Activated CD8-positive, alpha-beta T cell treated with anti-CD3 and anti-CD28 coated beads for 36 hours (primary cell): ENCODE measurements at places on chromosomes 11 and 22. TPM values are rescaled to one million over a fixed set of nuclear protein-coding genes. Genes with fewer than 3 reads are reported as not detected.
A peak's percentile ranks its signal among the peaks of the same experiment; 100 is the strongest.

DNA sequence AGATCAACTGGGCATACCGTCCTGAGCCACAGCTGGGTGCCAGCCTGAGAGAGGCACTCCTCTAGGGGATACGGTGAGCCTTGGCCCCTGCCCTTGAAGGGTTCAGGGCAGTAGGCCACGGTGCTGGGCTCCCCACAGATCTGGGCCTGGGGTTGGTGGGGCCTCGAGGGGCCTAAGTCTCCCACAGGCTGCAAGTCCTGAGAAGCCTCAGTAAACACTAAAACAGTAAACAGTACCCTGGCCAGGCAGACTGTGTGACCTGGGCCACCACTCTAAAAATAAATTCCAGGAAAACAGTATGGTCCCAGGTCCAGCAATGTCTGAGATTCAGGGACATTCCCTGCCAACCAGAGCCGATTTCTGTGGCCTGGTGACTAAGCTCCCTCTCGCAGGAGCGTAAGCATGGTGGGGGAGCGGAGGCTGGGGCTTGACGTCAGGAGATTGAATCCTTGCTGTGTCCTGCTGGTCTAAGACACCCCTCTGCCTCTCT is 2.3 kb upstream of the RHOD start:
- peaks cover 15% of the 10 kb centered on the region for H3K4me1 ChIP-seq
- H3K36me3 ChIP-seq, result no peaks in the 10 kb centered on the region
- peaks cover 10% of the 10 kb centered on the region for H3K27me3 ChIP-seq
- DNase-seq, result no peak
- no peak overlapping the region for H3K4me3 ChIP-seq

DNA sequence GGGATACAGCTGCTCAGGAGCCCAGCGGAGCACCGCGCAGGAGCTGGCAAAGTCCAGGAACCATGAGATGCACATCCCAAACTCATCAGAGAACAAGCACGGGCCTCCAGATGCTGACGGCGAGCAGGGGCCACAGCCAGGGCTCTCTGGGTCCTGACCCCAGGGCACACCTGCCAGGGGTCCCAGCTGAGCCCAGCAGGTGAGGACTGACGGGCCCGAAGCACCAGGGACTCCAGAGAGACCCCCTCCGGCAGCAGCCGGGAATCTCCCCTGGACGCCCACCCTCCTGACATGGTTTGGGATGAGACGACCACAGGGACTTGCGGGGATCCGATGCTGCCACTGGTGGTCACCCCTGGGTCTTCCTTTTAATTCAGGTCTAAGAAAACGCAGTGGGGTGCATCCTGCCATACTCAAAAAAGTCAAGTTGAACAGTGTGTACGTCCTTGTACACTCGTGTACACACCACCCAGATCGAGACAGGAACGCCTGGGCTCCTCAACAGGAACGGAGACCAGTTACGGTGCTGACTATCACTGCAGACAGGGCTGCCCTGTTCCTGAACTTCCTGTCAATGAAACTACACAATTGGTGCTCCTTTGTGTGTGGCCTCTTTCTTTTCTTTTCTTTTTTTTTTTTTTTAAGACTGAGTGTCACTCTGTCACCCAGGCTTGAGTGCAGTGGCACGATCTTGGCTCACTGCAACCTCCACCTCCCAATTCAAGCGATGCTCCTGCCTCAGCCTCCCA is 21.9 kb downstream of the TTLL8 start:
- no peaks in the 10 kb centered on the region for H3K4me1 ChIP-seq
- DNase-seq, result no peak
- H3K4me3 ChIP-seq, result no peak overlapping the region
- H3K27me3 ChIP-seq, result no peaks in the 10 kb centered on the region
- H3K27ac ChIP-seq, result no peak overlapping the region
- no peaks in the 10 kb centered on the region for H3K36me3 ChIP-seq

GRCh38 chr11:12602421-12602820 is 71.8 kb upstream of the TEAD1 start:
- no peaks in the 10 kb centered on the region for H3K36me3 ChIP-seq
- DNase-seq, result no peak
- H3K27ac ChIP-seq, result no peak overlapping the region
- peaks cover 16% of the 10 kb centered on the region for H3K4me1 ChIP-seq
- H3K4me3 ChIP-seq, result no peak overlapping the region
- peaks cover 17% of the 10 kb centered on the region for H3K27me3 ChIP-seq

DNA sequence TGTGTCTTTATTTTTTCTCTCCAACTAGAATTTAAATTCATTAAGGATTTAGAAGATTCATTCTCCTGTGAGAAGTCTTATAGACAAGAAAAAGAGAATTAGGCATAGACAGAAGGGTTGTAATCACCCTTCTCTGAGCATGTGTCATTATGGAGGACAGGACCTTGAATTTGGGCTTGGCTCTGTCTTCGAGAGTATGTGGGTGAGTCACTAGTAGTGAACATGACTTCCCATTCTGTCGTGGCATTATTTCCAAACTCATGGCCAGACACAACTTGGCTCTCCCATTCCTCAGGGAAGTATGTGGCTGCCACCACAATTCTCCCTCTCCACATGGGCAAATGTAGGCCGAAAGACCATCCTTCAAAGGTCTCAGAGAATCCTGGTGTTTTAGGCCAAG is 14.3 kb upstream of the ANKK1 start:
- H3K36me3 ChIP-seq, result no peaks in the 10 kb centered on the region
- DNase-seq, result no peak
- no peak overlapping the region for H3K27ac ChIP-seq
- H3K27me3 ChIP-seq, result no peaks in the 10 kb centered on the region

The OR10D3 gene
- not detected for total RNA-seq

GRCh38 chr22:44172370-44173108 is 8.2 kb upstream of the PARVG start:
- H3K4me1 ChIP-seq, result peaks cover 9% of the 10 kb centered on the region
- no peak overlapping the region for H3K4me3 ChIP-seq
- no peaks in the 10 kb centered on the region for H3K36me3 ChIP-seq
- no peaks in the 10 kb centered on the region for H3K27me3 ChIP-seq
- no peak overlapping the region for H3K27ac ChIP-seq

The BET1L gene
- total RNA-seq, result 68.9 TPM

The GRAP2 gene
- 86.8 TPM for total RNA-seq

The HORMAD2 gene
- not detected for total RNA-seq

- no peaks in the 10 kb centered on the region for H3K27me3 ChIP-seq
- H3K4me1 ChIP-seq, result peaks cover 4% of the 10 kb centered on the region
- peak; percentile 27 for DNase-seq
- no peak overlapping the region for H3K4me3 ChIP-seq
- peaks cover 22% of the 10 kb centered on the region for H3K36me3 ChIP-seq
Observed at GRCh38 chr11:48116437-48117228, 100.0 kb upstream of the OR4B1 start.

The ZNF74 gene
- total RNA-seq, result 13.4 TPM

DNA sequence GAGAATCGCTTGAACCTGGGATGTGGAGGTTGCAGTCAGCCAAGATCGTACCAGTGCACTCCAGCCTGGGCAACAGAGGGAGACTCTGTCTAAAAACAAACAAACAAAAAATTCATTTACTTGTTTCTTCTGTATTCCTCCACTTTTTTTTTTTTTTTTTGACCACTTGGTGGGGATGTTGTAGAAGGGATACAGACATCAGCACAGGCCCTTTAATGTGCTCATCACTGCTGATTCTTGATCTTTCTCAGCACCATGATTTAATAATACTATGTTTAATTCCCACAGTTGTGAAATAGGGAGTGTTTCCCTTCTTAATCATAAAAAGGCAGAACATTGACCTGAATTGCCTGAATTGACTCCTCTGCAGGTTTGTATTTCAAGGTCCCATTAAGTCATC is 4.5 kb downstream of the TTC9C start:
- H3K4me1 ChIP-seq, result peaks cover 19% of the 10 kb centered on the region
- no peaks in the 10 kb centered on the region for H3K27me3 ChIP-seq
- DNase-seq, result no peak
- H3K36me3 ChIP-seq, result peaks cover 21% of the 10 kb centered on the region
